ENCODE measurements at places on chromosomes 11 and 22.

GRCh38 chr11:13260201-13260962 is 17.2 kb upstream of the BMAL1 start:
- no peak for DNase-seq

GRCh38 chr11:130897262-130898182 is 18.8 kb downstream of the SNX19 start:
- no peak for DNase-seq

DNA sequence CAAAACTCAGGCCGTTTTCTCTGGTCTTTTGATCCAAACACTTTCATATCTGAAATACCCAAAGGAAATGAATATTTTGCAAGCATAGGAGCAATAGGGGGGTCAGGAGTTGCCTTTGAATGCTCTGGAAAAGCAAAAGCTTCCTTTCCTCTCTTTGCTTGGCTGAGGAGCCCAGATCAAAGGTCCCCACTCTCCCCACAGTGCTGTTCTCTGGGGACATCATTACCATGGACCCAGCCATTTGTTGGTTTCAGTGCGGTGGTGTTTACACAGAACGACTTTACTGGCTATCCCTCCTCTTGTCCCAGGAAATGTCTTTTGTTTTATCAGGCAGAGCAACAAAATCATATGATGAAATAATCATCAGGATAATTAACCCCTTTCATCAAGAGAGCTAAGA is 1089.1 kb downstream of the TBC1D22A start:
- DNase-seq = no peak

- no peak for DNase-seq
These were observed 18.8 kb downstream of the RASD2 start for GRCh38 chr22:35559354-35560005.

- DNase-seq = no peak
These were observed 264.8 kb downstream of the INSC start for GRCh38 chr11:15379483-15379882.

DNA sequence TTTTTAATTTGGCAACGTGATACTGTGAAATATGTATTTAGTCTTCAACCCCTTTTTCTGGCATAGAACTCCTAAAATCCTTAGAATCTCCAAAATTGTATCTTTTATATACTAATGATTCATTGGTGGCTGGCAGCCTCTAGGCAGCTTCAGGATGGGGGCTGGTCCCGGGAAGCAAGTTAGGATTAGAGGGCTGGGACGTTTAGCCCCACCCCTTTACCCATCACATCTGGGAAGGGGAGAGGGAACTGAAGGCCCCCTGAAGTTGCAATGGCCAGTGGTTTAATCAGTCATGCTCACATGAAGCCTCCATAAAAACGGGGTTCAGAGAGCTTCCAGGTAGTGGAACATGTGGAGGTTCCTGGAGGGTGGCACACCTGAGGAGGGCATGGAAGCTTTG is 7.1 kb downstream of the IL17RA start:
- DNase-seq = no peak

GRCh38 chr22:39610766-39611165 is 40.2 kb downstream of the CACNA1I start:
- no peak for DNase-seq

- no peak for DNase-seq
These were observed 30.7 kb upstream of the PRODH start for GRCh38 chr22:18966748-18967147.

DNA sequence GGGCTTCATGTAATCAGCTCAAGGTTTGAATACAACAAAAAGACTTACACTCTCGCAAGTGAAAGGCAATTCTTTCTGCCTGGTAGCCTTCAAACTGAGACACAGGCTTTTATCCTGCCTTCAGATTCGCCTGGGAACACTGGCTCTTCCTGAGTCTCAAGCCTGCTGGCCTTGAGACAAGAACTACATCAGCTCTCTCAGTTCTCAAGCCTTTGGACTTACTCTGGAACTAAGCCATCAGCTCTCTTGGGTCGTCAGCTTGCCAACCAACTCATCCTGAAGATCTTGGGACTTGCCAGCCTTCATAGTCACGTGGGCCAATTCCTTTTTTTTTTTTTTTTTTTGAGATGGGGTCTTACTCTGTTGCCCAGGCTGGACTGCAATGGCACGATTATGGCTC is 35.7 kb upstream of the LRRC10B start:
- no peak for DNase-seq

DNA sequence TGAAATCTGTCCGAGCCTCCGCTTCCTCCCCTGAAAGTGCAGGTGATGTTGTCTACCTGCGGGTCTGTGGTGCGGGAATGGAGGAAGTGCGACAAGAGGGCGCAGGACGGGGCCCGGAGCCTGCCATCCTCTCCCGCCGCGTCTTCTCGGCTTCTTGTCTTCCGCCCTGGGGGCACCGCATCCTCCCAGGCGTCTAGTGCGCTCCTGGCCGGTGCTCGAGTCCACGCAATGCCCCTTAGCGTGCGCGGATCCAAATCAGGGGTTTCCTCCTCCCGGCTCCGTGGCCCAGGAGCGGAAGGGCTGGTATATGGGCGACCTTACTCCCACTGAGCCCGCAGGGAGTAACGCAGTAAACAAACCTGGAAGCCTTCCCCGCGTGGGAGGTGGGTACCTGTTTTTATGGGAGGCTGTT is 405 bp downstream of the SFI1 start:
- DNase-seq = no peak

DNA sequence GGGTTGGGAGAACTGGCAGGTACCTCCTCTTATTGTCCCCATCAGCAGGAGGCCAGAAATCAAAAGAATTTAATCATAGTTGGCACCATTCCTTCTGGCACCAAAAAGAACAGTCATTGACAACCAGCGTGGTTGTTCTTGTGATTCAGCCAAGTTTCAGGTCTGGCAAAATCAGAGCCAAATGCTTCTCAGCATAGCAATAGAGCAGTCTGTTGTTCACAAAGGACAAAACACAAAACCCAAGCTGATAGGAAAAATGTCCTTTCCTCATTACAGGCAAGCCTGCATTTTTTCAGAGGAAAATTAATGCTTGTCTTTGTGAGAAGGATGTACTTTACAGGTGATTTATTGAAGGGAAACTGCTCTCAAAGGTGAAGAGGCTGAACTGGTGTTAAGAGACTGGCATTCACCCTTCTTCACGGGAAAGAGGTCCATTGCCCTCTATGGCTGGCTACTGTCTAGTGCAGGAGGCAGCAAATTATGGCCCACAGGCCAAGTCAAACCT is 241.8 kb upstream of the ARHGAP42 start:
- no peak for DNase-seq

DNA sequence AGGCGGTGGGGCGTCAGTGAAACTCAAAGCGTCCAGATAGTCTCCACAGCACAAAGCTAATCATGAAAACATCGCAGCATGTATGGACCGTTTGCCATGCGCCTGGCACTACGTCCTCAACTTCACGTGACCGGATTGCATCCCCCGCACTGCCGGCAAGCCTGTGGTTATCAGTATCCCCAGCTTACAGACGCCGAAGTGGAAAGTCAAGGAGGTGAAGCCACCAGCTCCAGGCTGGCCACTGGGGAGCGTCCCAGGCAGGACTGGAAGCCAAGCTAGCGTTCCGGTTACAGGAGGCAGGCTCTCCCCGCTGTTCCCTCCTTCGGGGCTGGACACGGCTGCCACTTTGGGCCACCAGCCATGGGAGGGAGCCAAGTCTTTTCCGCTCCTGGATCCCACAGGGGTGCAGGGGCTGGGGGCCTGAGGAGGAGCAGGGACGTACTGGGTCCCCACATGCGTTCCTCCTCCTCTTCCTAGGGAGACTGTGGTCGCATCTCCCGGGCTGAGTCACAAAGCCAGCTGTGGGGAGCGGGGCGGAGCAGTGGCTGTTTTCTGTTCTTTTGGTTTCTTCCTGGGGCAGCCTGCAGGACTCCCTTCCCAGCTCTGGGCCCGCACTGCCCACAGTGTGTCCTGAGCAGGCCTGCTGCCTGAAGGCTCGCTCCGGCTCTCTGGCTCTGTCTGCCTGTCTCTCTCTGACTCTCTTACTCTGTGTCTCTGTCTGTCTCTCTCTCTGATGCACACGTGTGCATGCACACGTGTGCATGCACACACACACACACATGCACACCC is 4.3 kb upstream of the OSBPL5 start:
- DNase-seq = peak; percentile 82

GRCh38 chr22:17957204-17957603 is 67.2 kb downstream of the MICAL3 start:
- DNase-seq = no peak

DNA sequence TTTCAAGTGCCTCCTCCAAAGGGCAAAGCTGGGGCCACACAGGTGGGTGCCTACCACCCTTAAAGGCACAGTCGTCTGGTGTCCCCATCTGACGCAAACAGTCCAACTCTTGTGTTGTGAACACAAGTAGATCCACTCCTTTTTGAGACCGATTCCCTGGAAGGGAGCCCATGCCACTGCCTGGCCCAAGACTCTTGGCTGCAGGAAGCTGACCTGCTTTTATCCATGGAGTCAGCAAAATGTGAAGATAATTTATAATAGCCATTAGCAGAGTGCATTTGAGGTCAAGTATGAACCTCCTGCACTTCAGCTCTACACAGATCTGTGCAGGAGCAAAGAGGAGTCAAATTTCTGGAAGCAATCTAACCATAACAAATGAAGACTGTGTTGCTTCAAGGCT is 68.5 kb downstream of the ADM start:
- DNase-seq = no peak

DNA sequence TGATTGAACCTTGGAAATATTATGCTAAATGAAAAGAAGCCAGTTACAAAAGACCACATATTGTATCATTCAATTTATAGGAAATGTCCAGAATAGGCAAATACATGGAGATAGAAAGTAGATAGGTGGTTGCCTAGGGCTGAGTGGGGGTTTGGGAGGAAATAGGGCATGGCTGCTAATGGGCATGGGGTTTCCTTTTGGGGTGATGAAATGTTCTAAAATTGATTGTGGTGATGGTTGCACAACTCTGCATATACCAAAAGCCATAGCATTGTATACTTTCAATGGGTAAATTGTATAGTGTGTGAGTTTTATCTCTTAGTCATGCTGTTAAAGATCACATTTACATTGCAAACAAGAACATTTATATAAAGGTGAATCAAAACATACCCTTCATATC is 48.7 kb downstream of the LDLRAD3 start:
- DNase-seq = no peak

DNA sequence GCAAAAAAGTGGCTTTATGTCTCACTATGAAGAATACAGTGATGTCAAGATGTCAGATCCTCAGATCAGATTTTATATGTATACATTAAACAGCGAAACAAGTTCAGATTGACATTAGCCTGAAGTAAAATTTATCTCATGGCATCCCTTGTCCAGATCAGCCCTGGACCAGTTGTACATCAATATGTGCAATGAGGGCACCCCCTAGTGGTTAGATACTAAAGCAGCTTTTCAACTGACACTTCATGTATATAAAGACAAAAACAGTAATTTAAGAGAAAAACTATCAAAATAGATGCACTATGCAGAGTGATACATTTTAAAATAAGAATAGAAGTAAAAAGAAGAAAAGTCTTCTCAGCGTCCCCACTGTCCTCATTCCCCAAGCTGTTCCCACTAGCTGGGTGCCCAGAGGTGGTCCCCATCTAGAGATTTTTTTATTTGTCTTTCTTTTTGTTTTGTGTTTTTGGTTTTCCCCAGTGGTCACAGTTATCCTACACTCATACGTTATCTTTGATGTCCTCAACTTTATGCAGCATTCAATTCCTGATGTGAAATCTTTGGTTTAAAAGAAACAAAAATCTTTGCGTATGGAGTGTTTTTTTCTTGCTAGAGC is 2193.4 kb upstream of the RAG2 start:
- DNase-seq = peak; percentile 33

- DNase-seq = no peak
These were observed 55.7 kb upstream of the CLDN5 start for GRCh38 chr22:19579880-19580279.

- peak; percentile 0 for DNase-seq
These were observed 66.9 kb downstream of the KCNQ1 start for GRCh38 chr11:2511421-2512369.

- no peak for DNase-seq
These were observed 178.2 kb upstream of the CCDC90B start for GRCh38 chr11:83464160-83464944.

GRCh38 chr22:47122441-47123000 is 360.1 kb downstream of the TBC1D22A start:
- DNase-seq = no peak

DNA sequence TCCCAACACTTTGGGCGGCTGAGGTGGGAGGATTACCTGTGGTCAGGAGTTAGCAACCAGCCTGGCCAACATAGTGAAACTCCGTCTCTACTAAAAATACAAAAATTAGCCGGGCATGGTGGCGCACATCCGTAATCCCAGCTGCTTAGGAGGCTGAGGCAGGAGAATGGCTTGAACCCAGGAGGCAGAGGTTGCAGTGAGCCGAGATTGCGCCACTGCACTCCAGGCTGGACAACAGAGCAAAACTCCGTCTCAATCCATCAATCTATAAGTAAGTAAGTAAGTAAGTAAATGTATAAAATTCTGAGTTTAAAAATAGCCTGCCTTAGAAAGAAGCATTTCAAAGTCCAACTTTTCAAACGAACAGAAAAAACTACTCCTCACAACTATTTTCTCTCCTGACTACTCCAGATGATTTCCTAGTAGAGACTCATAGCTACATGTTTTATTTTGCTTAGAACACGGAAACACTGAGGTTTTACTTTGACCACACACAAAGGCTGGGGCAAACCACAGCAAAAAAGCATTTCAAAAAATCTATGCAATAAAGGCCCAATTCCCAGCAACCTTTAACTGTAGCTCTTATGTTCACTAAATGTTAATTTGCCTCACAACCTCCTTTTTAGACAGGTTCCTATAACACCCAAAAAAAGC is 16.3 kb downstream of the SPTY2D1 start:
- DNase-seq = no peak

Measured in H54 (cell line).